Bronchial epithelial cell (primary cell): ENCODE measurements at places on chromosomes 1 and 21.
A peak's percentile ranks its signal among the peaks of the same experiment; 100 is the strongest.

DNA sequence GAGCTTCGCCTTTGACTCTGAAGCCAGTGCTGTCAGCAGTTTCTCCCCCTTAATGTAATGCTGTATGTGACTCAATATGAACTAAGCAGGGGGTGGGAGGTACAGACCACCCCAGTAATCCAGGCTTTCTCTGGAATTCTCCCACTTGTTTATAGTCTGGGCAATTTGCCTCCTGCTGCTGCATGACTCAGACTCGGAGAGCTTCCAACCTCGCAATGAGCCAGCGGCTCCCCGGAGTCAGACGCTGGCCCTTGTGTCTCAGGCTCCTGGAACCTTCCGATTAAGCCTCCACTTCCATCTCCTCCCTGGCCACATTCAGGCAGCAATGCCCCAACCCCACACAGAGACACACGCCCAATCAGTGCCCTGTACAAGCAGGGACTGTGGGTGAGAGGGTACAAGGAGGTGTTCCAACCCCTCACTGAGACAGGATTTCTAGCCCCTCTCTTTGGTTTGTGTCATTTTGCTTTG is 471.7 kb upstream of the VAMP3 start:
- peak; percentile 83 for DNase-seq

- DNase-seq: no peak
Measured at GRCh38 chr21:45022348-45022675, 52.1 kb upstream of the ADARB1 start.

DNA sequence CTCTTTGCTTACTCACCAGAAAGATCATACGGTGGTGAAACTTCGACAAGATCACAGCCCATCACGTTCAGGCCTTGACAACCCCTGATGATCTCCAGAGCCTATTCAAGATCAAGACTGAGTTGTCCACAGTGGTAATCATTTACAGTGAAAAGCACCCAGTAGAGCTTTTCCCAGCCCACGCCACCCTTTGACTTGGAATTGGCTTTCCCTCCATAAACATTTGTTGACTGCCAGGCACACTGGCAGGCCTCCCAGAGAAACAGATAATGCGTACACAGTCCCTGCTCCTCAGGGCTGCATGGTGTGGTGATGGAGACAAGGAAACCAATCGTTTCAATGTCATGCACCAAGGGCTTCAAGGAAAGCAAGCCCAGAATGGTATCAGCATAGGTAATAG is 10.1 kb downstream of the AGMAT start:
- DNase-seq: no peak

DNA sequence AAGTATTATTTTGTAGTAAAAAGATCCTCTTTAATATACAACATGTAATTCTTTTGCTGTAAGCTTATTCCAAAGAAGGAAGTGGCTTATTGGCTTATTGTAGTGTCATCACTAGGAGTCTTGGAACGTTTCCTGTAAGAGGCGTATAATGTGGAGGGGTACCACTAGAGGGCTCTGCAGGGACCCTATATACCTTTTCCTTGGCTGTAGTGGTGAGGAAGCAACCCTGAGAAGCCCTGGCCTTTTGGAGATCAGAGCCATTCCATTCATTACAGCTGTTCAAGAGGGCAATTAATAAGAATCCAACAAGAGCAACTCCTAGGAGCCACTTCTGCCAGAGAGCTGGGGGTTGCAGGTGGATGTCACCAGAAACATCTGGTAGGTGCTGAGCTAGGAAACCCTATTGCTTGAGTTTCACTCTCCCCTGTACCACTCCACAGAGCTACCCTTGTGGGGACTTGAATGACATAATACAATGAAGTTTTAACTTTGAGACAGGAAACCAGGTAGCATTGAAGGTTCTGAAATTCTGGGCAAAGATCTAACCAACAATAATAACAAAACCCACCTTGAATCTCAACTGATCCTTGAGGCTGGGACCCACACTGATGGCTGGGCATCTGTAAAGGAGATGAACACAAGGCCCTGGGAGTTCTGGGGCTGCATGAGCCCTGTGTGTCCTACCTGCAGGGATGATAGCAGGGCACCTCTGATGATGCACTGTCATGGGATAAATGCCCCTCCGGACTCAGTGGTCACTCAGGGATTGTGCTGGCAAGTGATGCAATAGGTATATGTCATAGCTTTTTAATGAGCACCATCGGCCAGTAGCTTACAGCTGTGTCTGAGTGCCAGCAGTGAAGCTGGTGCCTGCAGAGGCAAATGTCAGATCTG is 160.2 kb upstream of the COA6 start:
- peak; percentile 73 for DNase-seq

DNA sequence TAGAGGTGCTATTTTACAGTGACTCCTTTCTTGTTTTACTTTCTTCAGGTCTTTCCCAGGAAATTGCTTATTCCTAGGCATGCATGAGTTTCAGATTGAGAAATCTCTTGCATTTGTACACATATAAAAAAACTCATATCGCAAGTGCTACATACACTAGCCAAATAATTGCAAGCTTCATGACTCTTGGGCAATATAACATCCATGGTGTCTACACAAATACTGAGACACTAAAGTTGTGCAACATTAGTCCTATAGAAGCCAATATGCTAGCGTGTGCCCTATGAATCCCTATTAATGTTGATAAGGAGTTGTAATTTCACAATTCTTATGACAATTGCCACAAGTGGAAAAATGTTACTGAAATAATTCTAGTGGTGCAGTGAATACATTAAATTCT is 591.0 kb downstream of the ADGRL2 start:
- peak; percentile 76 for DNase-seq

- no peak for DNase-seq
Measured at GRCh38 chr1:203091761-203092330, 6.0 kb upstream of the MYOG start.

DNA sequence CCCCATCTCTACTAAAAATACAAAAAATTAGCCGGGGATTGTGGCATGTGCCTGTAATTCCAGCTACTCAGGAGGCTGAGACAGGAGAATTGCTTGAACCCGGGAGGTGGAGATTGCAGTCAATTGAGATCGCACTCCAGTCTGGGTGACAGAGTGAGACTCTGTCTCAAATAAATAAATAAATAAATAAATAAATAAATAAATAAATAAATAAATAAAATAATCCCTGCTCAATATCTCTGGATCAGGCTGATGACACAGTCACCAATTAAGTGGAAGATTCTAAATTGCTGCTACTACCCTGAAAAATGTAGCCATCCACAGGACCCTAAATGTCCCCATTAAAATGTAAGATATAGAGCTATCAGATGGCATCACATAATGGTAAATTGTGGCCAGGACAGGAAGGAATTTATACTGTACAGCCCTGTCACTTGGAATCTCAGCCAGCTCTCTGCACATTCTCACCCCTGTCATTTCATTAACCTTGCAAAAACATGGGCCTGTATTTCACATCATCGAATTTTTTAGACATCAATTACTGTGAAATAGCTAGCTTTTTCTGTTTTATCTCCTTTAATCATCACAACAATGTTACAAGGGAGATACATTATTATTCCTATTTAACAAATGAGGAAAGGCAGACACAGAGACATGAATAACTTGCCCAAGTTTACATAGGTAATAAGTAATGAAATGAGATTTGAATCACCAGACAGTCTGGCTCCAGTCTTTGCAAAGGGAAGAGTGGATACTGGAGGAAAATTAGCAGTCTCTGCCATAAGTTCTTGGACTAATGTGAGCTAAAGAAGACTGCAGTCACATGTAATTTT is 56.7 kb upstream of the NTPCR start:
- no peak for DNase-seq

DNA sequence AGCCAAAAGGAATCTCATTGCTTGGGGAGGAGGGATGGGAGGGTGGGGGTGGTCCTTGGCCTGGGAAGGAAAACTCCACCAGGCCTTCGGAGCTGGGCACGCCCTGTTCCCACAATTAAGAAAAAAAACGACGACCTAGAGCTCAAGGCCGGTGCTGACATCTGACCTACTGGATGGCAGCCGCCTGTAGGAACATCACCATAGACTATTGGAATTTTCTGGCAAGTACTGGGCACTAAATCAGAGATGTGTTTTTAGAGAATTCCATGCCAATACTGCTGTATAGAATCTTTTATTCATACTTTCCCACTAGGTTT is 729 bp downstream of the NADK start:
- no peak for DNase-seq

DNA sequence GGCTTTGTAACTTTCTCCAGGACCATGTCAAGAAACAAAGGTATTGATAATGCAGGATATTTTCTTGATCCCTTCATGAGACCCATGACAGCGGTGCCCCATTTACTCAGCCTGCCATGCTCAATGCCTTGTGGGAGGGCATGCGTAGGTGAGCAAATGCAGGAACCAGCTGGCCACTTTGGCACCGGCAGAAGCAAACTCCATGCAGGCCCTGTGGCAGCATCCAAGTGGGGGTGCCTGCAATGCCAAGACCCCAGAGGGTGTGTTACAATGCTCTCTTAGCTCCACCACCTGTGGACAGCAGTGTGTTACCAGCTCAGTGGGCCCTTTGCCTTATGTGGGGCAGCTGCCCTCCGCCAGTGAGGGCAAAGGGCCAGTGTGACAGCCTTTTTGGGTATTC is 108.1 kb downstream of the ATP1B1 start:
- no peak for DNase-seq

DNA sequence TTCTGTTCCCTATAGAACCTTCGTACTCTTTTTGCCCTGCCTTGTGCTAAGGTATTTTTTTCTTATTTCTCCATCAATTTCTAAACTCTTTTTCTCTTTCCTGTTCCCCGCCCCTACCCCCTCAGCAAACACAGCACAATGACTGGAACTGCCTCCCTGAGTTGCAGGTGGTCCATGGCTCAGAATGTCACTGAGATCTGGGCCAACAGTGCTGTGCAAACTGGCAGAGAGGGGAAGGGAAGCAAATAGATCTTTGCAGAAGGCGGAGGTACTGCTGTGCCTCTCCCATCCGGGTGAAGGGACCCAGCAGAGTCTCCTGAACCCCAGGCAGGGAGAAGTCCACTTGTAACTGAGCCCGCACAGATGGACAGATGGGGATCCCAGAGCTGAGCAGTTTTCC is 32.6 kb upstream of the A3GALT2 start:
- no peak for DNase-seq

GRCh38 chr1:187680823-187681222 is 852.1 kb downstream of the PLA2G4A start:
- DNase-seq: no peak

- DNase-seq: no peak
Measured at GRCh38 chr21:46195595-46196195, 11.4 kb upstream of the SPATC1L start.

- DNase-seq: peak; percentile 82
Measured at GRCh38 chr1:18666317-18666920, 35.8 kb downstream of the PAX7 start.

- no peak for DNase-seq
Measured at GRCh38 chr1:33254491-33254890, 1.8 kb upstream of the ZNF362 start.

GRCh38 chr1:5140136-5140535 is 485.7 kb downstream of the AJAP1 start:
- DNase-seq: peak; percentile 39

DNA sequence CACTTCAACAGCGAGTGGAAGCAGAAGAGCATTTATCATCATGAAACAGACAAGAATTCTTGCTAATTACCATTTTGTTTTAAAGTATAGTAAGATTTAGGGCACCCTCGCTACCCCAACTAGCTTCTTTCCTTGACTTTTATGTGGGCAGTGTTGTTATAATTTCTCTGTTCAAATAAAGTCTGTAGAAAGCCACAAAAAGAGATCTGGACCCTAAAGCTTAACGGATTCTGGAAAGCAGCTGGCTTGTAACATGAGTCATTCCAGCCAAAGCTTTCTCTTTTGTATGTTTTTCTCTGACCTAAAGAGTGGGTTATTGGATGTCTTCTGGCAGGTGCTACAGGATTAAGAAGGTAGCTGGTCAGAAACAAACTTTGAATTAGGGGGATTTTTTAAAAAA is 37.4 kb downstream of the RUNX1 start:
- peak; percentile 8 for DNase-seq

DNA sequence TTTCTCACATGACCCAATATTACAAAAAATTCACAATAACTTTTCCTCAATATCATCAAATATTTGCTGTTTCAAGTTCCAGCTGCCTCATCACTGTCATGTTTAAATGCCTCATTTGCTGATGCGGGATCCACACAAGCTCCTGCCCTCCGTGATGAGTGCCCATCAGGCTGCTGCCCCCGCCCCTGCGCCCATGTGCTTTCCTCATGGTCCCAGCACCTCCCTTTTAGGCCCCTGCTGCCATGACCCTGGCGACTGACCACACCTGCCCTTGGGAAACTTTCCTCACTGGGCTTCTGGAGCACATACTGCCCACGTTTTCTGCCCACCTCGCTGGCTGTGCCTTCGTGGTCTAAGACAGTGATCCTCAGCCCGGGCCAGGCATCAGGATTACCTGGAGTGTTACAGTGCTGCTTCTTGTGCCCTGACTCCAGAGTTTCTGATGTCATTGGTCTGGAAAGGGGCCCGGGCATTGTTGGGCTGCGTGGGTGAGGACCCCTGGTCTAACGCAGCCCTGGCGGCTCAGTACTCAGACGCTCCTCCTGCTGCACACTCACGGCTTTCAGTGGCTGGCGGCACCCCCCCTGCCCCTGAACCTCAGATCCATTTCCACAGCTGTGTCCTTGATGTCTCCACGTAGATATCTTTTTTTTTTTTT is 20.5 kb downstream of the PLEKHM2 start:
- DNase-seq: no peak

GRCh38 chr21:37365517-37366481 is 774 bp upstream of the DYRK1A start:
- peak; percentile 35 for DNase-seq

GRCh38 chr1:119808972-119809550 is 2.2 kb downstream of the REG4 start:
- DNase-seq: peak; percentile 57

GRCh38 chr1:154568157-154568815 is 708 bp downstream of the CHRNB2 start:
- DNase-seq: no peak

- no peak for DNase-seq
Measured at GRCh38 chr1:161351482-161351881, 16.2 kb downstream of the CFAP126 start.

DNA sequence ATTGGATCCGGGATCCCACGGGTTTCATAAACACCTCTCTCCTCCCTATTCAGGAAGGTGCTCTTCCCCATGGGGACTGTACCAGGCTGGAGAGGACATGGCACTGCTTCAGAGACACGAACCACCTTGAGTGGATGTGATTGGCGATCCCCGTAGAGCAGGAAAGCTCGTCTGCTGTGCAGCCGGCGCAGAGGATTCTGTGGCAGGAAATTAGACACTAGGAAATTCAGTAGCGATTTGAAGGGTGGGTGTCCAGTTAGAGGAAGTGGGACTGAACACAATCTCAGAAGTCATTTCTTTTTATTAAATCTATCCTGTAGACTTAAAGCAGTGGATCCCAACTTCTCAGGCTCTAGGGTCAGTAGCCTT is 767 bp downstream of the PDIK1L start:
- no peak for DNase-seq

DNA sequence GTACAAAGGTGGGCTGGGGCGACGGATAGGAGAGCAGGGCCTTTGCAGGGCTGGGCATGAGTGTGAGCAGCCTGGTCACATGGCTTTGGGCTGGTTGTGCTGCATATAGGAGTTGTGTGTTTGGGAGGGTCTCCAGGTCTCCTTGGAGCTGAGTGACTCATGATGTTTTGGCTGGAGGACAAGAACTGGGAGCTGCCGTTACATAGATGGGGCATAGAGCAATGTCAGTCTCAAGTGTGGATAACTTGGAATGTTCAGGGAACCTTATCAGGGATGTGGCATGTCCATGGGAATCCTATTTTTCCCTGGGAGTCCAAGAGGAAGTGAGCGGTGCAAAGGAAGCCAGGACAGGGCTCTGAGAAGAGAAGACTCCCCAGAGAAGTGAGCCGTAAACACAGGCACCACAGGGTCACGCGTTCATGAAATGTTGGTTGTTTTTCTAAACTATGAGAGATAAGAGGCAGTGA is 136.4 kb upstream of the KCNE2 start:
- DNase-seq: no peak
